ENCODE measurements at places on chromosomes 12 and 14.

GRCh38 chr12:114767084-114767760 is 83.2 kb upstream of the TBX3 start:
- no peak for DNase-seq

DNA sequence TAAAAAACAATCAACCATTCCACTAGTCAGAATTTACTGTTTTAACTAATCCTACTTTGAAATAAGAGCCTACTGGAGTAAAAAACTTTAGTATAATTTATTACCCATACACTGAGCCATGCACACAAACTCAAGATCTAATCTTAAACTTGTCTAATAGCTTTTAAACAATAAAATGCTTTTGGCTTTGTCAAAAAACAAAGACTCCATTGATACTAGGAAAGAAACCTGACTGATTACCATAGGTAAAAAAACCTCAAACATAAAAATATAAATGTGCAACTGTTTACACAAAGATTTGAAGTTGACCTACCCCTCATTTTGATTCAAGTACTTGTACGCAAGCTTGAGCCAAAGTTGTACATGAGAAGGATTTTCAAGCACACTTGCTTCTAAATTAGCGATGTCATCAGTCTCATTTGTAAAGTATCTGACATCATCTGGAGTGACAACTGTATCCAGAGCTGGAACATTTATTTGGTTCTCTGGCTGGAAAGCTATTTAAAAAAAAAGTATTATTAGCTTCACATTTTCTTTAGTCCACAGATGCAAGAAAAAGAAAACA is 36.1 kb downstream of the ZFC3H1 start:
- no peak for DNase-seq

GRCh38 chr12:47022296-47022695 is 57.1 kb upstream of the PCED1B start:
- DNase-seq, result no peak

DNA sequence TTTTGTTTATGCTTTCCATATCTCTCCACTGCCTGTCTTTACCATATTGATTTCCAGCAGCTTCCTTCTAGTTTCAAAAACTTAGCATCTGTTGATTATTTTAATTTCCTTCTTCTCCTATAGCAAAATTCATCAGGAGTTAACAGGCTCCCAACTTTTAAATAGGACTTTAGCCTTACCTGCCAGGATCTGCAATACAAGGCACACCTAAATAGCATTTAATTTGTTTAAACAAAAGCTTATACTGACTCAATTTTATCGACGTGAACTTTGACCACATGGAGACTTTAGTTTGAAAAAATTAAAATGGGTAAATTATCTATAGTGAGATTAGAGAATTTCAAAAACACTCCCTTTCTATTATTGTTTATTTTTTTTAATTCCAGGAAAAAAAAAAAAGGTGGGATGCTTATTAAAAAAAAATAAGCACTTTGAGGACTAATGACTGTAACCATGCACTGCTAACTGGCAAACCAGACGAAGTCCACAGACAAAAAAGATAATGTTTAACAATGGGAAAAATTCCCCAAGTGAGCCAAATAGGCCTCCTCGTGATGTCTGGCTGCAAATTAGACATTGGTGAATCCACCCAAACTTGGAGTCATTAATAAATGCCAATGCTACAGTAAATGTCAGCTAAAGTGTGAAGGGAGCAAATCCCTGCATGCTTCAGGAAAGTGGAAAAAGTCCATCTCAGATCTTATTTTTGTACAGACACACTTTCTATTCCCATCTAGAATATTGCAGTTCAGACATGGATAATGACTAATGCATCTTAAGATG is 40.7 kb downstream of the RMST start:
- no peak for DNase-seq

- DNase-seq, result no peak
Observed at GRCh38 chr14:73049428-73049827, 8.9 kb upstream of the RBM25 start.

GRCh38 chr14:60622917-60623257 is 26.4 kb downstream of the SIX1 start:
- no peak for DNase-seq

DNA sequence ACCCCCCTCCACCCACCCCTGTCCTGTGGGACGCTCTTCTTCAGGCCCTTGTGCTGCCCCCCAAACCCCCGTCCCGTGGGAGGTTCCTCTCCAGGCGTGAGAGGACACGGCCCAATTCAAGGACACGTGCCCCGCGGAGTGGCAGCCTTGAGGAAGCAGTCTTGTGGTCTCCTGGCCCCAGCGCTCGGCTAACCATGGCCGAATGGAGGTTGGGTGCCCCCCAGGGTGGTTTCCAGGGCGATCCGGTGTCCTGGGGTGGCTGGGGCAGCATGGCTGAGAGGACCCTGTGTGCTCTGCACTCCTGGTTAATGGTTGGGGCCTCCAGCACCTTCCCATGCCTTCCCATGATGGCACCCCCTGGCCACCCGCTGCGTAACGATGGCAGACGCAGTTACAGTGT is 53.6 kb downstream of the LRCOL1 start:
- DNase-seq, result no peak

DNA sequence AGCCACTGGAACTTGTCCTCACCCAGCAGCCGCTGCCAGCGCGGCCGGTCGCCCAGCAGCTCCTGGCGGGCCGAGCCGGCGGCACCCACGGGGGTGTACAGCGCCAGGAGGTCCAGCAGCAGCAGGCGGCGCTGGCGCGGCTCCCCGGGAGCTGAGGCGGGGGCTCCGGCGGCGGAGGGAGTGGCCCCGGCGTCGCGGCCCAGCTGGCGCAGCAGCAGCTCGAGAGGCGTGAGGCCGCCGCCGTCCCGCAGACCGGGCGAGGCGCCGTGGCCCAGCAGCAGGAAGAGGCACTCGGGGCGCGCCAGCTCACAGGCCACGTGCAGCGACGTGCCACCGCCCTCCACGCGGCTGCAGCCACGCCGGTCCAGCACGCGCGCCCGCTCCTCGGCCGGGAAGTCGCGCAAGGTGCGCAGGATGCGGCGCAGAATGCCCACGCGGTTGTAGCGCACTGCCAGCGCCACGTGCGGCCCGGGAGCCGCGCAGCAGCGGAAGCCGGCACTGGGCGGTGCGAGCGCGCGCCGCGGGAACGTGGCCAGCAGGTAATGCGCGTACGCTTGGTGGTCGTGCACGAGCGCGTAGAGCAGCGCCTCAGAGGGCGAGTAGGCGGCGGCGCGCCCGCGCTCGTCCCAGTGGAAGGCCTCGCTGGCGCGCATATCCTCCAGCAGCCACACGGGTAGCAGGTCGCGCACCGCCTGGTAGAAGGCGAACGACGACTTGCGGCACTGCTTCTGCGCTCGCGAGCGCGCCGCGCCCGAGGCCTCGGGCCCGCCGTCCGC is 2.3 kb downstream of the ANKRD9 start:
- no peak for DNase-seq

DNA sequence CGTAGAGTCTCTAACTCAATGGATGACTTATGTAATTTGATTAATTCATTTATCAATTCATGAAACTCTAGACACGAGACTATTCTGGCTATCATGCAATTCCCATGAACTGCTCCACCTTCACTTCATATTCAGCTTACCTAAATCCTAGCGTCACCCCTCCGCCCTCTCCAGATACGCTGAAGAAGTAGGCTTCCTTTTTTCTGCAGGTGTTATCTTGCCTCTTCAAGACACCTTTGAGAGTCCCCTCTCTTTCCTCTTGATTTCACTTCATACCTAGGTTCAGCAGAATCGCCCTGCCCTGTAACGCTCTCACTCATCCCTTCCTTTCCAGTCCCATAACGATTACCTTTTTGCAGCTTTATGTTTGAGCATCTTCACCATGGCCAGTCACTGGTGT is 4.0 kb upstream of the RNASE4 start:
- DNase-seq, result no peak

All from activated naive CD4-positive, alpha-beta T cell (primary cell).